ENCODE measurements at places on chromosomes 3 and 15.

GRCh38 chr3:72245183-72245811 is 460.3 kb upstream of the PROK2 start:
- DNase-seq = no peak

GRCh38 chr15:40452296-40453090 is 11.7 kb downstream of the BAHD1 start:
- no peak for DNase-seq

- no peak for DNase-seq
Measured at GRCh38 chr3:40655551-40655950, 130.8 kb downstream of the ZNF621 start.

GRCh38 chr15:52013151-52013791 is 5.7 kb upstream of the MAPK6 start:
- no peak for DNase-seq

DNA sequence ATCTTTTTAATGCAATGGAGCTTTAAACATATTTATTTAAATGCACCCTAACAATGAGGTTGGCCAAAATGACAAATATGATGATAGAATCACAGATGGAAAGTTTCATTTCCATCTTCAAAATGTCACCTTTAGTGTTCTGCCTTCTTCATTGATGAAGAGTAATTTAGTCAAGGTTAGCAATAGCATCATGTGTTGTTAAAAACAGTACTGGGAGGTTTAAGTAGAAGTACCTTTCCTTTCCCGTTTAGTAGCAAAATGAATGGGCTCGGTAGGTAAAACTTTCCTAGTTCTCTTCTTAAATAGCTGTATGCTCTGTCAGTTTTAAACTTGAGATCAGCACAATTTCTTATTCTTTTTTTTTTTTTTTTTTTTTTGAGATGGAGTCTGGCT is 35.1 kb downstream of the EIF2AK4 start:
- DNase-seq = no peak

DNA sequence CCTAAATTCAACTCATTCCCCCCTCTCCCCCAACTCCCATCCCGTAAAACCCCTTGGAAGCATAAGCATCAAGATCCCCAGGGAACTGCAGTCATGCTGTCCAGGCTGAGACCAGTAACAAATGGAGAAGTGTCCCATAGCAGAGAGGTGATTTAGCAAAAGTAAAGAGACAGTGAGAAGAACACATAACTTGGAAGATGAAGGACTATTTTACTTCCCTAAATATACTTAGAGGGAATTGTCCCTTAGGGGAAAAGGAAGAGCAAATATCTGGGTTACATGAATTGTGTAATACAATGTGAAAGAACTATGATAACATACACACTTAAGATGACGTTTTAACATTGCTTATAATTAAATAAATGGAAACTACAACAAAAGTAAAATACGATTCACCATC is 61.6 kb upstream of the LRRFIP2 start:
- no peak for DNase-seq

- no peak for DNase-seq
Measured at GRCh38 chr15:26697913-26698312, 75.0 kb downstream of the GABRB3 start.

DNA sequence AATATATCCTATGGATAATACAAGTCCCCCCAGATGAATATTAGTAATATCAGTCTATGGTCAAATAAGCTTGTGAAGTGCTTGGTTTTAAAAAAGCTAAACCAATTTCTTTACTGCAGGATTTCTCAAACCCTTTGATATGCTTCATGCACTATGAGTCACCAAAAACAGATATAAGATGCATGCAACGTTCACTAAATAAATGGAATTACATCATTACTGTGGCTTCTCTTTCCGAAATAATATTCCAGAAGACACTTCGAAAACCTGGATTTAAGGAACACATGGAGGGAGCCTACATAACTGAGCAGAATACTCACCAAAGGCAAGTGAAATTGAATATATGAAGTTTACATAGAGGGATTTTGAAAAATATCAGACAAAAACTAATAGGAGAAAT is 126.3 kb upstream of the ABI3BP start:
- no peak for DNase-seq

DNA sequence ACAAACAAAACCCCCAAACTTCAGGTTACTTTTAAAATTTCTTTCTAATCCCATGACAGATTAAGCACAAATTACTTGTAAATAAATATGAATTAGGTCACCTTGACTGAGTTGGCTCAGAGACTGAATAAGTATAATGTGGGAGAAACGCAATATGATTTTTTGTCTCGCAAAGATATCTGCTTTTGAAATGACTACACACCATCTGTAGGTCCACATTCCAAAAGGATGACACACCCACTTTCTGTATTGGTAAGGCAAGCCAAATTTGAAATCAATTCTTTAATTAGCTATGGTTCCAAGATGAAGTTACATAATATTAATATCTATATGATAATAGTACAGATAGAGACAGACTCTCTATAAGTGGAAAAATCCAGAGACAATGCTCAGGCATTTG is 66.9 kb upstream of the CSPG5 start:
- DNase-seq = no peak

GRCh38 chr3:13152826-13153710 is 79.8 kb upstream of the IQSEC1 start:
- DNase-seq = no peak

- no peak for DNase-seq
Measured at GRCh38 chr15:90819390-90819789, 49.0 kb upstream of the FURIN start.

DNA sequence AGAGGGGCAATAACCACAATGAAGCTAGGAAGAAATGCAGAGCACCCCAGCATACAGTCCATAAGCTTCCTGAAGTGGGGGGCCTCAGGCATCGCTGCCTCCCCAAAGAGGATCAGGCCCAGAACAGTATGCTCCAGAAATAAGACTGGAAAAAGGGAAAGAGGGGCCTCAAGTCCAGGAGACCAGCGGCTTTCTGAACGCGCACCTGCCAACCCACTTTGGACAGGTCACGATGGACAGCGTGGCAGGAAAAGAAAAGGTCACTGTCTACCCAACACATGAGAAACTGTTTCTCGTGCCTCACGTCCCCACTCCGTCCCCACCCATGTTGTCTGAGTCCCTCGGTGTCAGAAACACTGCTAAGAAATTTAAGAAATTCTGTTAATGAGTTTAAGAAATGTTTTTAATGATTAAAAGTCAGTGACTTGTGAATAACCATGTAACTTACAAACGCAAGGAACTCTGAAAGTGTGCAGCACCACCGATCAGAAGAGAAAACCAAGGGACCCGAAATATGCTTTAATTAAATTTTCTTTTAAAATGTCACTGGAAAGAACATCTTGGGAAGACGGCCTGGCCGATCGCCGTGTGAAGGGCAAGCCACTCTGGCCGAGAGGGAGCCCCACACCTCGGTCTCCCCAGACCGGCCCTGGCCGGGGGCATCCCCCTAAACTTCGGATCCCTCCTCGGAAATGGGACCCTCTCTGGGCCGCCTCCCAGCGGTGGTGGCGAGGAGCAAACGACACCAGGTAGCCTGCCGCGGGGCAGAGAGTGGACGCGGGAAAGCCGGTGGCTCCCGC is 1.7 kb upstream of the PPARG start:
- no peak for DNase-seq

DNA sequence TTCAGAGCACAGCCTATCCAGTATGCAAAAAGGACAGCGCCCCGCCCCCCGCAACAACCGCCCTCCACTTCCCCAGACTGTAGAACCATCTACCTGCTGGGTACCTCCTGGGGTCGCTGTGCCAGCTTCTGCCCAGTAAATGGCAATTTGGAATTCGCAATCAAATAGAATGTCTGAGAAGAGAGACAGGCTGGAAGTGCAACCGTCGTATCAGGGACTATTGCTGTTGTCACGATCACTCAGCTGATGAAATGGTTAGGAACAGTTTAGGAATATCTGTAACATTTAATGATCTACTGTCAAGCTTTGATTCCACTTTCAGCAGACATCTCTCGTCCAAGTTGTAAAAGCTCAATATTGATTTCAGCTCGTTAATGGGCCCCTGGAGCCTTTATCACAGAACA is 13.3 kb upstream of the PARL start:
- no peak for DNase-seq

- DNase-seq = no peak
Measured at GRCh38 chr3:24437326-24437725, 57.3 kb downstream of the THRB start.

- no peak for DNase-seq
Measured at GRCh38 chr15:47136236-47136635, 581.1 kb upstream of the SEMA6D start.

DNA sequence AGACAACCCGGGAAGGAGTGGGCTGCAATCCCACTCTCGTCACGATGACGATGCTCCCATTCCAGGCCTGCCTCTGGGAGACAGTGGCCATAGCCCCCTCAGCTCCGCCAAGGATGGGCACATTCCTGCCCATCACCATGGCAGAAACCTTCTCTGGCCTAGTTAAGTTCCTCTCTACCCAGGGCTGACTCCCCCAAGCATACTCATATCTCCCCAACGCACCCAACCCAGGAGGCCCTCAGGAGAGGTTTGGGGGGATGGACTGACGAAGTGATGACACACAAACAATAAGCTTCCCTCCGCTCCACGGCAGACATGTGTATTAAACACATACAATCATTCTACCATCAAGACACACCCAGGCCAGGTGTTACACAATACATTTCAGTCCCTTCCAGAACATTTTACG is 60.1 kb downstream of the VGLL4 start:
- no peak for DNase-seq

DNA sequence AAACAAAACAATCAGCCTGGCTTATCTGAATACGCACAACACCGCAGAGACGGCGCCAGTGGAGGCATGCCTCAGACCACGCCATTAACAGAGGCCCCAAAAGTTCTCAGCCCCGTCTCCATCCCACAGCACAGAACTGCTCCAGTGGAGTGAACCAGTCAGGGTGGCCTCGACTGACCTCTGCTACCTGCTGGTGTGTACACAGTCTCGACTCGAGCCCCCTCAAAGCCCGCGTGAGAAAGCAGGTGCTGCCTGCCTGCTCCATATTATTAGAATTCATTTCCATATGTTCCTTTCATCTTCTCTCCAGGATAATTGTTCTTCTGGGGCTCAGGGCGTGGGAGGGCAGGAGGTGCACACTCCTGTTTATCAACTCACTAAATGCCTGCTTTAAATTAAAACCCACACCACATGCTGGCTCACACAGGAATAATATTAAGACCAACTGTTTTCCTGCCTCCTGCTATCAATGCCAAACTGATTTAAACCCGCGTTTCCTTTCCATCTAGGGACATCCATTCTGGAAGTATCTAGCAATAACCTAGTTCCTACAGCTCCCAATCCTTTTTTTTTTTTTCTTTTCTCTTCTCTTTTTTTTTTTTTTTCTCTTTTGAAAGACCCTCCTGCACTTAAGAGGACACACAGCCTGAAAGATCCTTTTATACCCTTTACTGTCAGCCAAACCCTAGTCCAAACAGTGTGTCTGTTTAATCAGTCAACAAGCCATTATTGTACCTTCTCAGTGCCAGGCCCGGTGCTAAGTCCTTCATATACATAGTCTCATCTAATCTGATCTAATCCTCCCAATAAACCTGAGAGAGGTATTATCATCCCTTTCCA is 101.2 kb downstream of the TLE3 start:
- no peak for DNase-seq

All from hypothalamus (tissue), 51 donors.